ENCODE measurements at places on chromosomes 13 and 19.

DNA sequence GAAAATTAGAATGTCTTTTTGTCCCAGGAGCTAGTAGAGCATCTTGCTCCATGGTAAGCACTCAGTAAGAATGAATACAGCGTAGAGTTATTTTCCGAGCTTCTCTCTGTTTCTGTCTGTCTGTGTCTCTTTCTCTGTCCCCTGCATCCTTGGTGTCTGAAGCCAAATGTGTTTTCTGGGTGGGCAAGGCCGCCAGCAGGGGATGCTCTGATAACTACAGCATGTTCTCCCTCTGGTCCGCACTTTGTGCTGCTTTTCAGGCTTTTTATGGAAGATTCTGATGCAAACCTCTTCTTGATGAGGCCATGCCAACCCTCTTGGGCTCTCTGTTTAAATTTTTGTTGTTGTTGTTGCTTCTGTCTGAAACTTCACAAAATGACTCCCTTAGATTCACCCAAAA lies 142.8 kb upstream of the UBL3 start:
- DNase-seq: no peak

GRCh38 chr19:41546386-41546789 lies 29.6 kb upstream of the CEACAM21 start:
- DNase-seq: no peak

DNA sequence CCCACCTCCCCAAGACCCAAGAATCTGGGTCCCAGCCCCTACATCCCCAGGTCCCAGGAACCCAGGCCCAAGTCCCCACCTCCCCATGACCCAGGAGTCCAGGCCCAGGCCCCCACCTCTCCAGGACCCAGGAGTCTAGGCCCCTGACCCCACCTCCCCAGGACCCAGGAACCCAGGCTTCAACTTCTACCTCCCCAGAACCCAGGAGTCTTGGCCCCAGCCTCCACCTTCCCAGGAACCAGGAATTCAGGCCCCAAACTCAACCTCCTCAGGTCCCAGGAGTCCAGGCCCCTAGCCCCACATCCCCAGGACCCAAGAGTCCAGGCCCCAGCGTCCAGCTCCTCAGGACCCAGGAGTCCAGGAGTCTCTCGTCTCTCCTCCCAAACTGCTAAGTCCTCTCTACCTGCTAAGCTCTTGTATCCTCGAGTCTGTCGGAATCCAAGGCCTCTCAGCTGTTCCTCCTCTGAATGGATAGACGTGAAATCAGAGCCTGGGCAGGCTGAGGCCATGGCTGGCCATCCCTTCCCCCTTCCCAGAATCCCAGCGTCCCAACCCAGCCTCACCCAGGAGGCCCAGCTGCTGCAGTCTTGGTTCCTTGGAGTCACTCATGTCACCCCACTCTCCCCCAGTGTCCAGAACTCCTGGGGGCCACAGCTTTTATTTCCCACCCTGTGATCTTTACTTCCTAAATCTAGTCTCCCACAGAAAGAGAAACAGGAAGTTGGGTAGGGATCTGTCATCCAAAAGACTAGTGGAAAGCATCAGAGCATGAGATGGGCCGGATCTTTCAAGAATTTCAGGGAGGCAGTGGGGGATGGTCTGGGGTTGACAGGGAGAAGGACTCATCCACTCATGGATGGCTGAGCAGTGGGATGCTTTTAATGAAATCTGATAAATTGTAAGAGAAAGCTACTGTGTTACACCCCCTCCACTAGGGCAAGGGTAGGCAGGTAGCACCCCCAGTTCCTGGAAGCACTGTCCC lies at the start of gene CD209:
Gene CD209 (minus strand): TSS at position 632 of the 982 bp plus-strand sequence. CDS start 23 bp downstream, at position 609.
- DNase-seq: no peak

DNA sequence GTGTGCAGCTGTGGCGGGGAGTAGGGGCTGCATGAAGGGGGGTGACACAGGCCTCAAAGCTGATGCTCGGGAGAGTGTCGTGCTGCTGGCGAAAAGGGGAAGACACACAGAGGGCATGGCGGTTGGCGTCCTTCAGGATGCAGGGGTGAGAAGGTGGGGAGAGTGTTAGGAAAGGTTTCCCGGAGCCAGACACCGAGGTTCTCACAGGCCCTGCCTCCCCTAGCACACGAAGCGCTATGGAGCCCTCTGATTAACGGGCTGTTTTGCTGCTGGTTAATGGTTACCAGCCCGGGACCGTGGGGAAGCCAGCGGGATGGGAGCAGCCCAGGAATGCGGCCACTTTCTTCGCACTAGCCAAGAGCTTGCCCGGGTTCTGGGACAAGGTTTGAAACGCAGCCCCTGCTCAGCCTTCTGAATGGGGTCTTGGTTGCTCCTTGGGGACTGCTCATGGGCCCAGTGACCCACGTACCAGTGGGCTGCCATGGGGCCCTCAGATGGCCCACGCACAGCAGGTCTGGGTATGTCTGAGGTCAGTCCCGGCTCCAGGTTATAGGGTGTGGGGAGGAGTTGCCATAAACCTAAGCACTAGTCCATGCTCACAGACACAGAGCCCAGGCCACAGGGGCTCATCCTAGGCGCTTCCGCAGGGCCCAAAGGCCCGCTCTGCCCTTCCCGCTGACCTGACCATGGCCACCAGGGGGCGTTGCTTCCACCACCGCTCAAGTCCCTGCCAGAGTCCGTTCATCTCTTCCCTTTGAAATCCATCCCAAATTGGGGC lies 31.3 kb upstream of the ISYNA1 start:
- peak; percentile 67 for DNase-seq

- DNase-seq: peak; percentile 87
Measured at GRCh38 chr19:7851623-7852500, 21.8 kb downstream of the EVI5L start.
